ENCODE measurements at places on chromosomes 6 and 20. TPM values are rescaled to one million over a fixed set of nuclear protein-coding genes. Genes with fewer than 3 reads are reported as not detected.

- no peak for DNase-seq
Observed at GRCh38 chr6:30615219-30615957, 1.7 kb downstream of the PPP1R10 start.

DNA sequence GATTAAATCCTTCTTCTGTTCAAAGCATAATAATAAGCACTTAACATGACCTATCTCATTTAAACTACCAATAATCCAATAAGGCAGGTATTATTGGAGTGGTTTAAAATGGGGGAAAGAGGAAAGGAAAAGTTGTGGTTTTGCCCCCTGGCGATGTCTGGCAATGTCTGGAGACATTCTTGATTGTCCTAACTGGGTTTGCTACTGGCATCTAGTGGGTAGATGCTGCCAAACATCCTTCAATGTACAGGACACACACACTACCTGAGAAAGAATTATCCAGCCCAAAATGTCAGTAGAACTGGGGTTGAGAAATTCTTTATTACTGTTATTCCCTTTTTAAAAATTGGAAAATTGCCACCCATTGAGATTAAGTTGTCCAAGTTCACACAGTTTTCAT is 25.2 kb upstream of the SRSF6 start:
- DNase-seq = no peak

- no peak for DNase-seq
Observed at GRCh38 chr6:26311385-26312095, 53.5 kb upstream of the BTN3A2 start.

GRCh38 chr6:75273009-75273408 is 11.6 kb downstream of the TMEM30A start:
- DNase-seq = no peak

ASXL1 gene
- total RNA-seq = 94.4 TPM

- DNase-seq = no peak
Observed at GRCh38 chr6:15673666-15674065, 10.8 kb upstream of the DTNBP1 start.

FAM83D gene
- 11.7 TPM for total RNA-seq
